ENCODE measurements at places on chromosomes 7 and 10.
A peak's percentile ranks its signal among the peaks of the same experiment; 100 is the strongest.

DNA sequence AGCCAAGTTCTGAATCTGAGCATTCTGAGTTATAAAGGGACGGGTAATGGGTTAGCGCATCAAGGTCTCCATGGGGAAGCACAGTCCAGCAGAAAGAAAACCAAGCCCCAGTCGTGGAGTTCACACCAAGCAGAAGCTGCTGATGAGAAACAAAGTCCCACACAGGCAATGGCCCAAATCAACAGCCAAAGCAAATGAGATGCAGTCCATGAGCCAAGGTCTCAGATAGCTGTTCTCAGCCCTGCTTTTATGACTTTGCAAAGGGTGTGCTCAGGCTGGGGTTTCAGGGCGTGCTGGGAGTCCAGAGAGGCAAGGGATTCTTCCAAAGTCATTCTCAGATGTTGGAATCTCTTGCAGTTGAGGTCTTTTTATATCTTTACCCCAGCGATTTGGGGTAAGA is 32.0 kb downstream of the THNSL1 start:
- no peak for DNase-seq

- peak; percentile 38 for DNase-seq
These were observed 27.7 kb downstream of the BTBD16 start for GRCh38 chr10:122298598-122299301.

- no peak for DNase-seq
These were observed 51.7 kb downstream of the ZNF438 start for GRCh38 chr10:30979956-30980355.

- DNase-seq: no peak
These were observed 78.7 kb downstream of the CLEC2L start for GRCh38 chr7:139602143-139602722.

DNA sequence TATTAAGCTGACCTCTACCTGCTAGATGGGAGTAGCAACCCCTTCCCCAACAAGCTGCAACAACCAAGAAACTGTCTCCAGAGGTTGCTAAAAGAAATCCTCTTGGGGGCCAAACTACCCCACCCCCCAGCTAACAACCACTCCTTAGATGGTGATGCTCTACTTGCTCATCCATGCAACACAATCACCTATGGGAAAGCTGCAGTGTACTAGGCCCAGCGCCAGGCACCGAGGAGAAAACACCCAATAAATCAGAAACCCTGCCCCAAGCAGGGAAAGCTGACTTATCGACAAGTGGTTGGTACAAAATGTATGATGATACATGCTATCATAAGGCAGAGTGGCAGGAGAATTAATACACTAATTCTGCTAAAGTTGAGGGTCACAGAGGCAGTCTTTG is 17.3 kb downstream of the SLC25A13 start:
- no peak for DNase-seq

DNA sequence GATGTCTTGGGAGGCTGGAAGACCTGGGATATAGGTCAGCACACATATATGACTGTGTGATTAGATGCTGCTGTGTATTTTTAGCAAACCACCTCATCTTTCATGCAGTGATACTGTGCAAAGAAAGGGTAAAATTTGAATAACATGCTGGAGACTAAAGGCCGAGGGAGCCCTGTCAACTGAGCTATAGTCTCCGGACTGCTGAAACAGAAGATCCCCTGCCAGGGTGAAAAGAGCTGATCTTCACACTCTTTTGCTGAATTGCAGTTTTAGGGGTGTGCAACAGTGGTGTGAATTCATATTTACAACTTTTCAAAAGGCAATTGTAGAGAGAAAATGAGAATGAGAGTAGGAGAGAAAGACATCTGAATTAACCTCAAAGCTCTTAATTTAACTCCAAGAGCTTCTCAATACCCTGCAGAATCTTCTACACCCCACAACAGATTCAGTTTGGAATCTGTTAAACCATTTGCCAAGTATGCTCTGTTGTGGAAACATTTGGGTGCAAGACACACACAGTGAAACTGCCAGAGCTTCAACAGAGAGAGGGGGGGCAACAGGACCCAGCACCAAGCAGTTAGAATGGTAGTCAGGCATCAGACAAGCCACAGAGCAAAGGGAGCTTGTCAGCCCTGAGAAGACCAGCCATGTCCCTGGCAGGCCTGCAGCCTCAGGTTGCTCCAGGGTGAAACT is 190.1 kb upstream of the STK17A start:
- DNase-seq: no peak
